ENCODE measurements at places on chromosomes 16 and 17.

GRCh38 chr16:30641378-30641982 is 9.3 kb upstream of the PRR14 start:
- DNase-seq = no peak

DNA sequence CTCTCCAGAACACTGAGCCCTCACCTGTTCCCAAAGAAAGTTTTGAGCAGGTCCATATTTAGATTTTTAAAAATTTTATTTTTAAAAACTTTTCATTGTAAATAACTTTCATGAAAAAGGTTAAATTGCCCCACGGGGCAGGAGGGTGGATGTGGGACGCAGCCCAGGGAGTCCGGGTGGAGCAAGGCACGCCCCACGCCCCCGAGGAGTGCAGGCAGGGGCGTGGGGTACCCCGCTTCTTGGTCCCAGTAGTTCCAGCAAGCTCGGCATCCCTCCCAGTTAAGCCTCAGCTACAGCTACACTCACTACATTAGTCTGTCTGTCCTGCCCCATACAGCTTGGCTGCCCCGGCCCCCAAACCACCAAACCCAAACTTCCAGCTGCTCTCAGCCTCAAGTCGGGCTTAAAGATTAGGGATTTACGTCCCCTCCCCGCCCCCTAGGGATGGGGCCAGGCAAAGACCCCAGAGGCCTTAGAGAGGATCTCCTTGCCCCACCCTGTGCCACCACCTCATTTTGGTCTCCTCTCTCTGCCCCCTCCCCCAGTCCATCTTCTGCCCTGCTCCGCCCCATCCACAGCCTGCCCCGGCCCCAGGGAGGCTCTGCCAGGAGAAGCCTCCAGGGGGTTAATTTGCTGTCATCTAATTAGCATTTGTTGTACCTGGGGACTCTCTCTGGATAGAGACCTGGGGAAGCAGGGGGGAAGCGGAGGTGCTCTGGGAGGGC is 4.6 kb downstream of the FOXJ1 start:
- DNase-seq = no peak

DNA sequence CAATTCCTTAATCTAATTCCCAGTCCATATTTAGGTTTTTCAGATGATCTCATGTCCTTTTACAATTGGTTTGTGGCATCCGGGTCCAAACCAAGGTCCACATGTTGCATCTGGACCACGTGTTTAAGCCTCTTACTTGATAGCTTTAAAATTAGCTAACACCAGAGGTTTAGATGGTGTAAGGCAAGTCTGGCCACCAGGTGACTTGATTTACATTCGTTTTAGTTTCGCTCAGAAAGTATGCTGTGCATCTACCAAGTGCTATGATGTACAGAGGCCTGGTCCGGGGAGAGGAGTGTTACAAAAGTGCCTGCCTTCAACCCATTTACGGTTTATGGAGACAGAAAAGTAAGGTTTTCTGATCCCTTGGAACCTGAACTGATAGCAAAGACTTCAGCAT is 878 bp upstream of the DNAJA2 start:
- no peak for DNase-seq

DNA sequence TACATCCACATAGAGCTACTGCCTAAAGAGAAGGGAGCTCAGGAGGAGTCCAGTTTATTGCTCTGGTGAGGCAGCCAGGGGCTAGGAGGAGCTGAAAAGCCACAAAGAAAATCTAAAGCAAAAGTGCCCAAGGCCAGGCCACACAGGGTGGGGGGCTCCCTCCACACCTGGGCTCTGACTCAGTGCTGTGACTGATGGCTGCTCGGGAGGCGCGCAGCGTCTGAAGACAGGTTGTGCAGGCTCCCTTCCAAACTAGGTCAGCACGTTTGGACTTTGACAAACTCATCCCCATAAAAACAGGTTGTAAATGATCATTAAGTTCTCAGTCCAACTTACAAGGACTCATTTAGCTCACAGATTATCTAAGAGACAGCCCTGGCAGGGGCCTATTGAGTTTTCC is 22.2 kb upstream of the LCMT1 start:
- no peak for DNase-seq

GRCh38 chr17:53633856-53634255 is 188.9 kb upstream of the KIF2B start:
- no peak for DNase-seq

DNA sequence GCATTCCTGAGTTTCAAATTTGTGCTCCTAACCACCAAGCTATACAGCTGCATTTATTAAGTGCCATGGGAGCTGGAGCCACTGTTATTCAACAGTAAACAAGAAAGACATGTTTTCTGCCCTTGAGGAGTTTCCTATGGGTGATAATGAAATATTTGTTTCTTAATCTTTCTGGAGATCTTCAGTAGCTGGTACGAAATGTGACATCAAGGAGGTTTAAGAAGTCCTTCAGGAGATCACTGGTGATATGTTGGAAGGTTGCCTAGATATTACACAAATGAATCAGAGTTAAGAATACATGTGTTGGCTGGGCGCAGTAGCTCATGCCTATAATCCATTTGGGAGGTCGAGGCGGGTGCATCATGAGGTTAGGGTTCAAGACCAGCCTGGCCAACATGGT is 14.9 kb downstream of the RHOT1 start:
- no peak for DNase-seq

- no peak for DNase-seq
Observed at GRCh38 chr17:48002916-48003416, 32.1 kb downstream of the CDK5RAP3 start.

- DNase-seq = no peak
Observed at GRCh38 chr16:17784073-17784472, 313.3 kb upstream of the XYLT1 start.

DNA sequence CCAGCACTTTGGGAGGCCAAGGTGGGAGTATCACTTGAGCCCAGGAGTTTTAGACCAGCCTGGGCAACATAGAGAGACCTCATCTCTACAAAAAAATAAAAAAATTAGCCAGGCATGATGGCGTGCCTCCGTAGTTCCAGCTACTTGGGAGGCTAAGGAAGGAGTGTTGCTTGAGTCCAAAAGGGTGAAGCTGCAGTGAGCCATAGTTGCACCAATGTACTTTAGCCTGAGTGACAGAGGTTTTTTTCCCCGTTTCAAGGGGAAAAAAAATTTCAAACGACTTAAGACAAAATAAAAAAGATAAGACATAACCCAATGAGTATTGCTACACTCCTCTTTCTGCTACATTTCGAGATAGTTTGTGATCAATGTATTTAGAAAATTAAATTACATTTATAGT is 6.8 kb downstream of the DHX8 start:
- no peak for DNase-seq

Data from T-helper 9 cell (primary cell).